ENCODE measurements at places on chromosomes 5 and 9. TPM values are rescaled to one million over a fixed set of nuclear protein-coding genes. Genes with fewer than 3 reads are reported as not detected.

Gene EIF4E1B
- 0.10 TPM for total RNA-seq

Gene FGD3
- total RNA-seq, result 55.7 TPM

Gene ANKH
- 35.7 TPM for total RNA-seq

Gene MARCOL
- not detected for total RNA-seq

Gene TAF9
- 63.2 TPM for total RNA-seq

Gene ANGPTL2
- 0.10 TPM for total RNA-seq

Gene CAMK2A
- total RNA-seq, result 0.94 TPM

Gene ARID3C
- total RNA-seq, result not detected

Gene CTSV
- 0.10 TPM for total RNA-seq

Gene KIF12
- not detected for total RNA-seq

Gene IL3
- not detected for total RNA-seq

Gene SLC6A19
- not detected for total RNA-seq

Gene RMRP
- total RNA-seq, result 37,843 TPM

Gene PDGFRB
- total RNA-seq, result 0.94 TPM

Gene NMUR2
- total RNA-seq, result not detected

Gene TMEM215
- total RNA-seq, result not detected

Gene PCDHA4
- not detected for total RNA-seq

Gene CNTNAP3
- total RNA-seq, result 0.10 TPM

Gene CKMT2
- 1.0 TPM for total RNA-seq

Gene CCNI2
- 1.5 TPM for total RNA-seq

Gene RNF130
- total RNA-seq, result 128 TPM

Gene CD180
- total RNA-seq, result 2.3 TPM

Gene CCDC187
- total RNA-seq, result 0.10 TPM

Gene CCNH
- total RNA-seq, result 436 TPM

Gene NME5
- not detected for total RNA-seq

Gene HMCN2
- total RNA-seq, result not detected

Gene SHISAL2B
- total RNA-seq, result not detected

Gene RAB24
- 20.1 TPM for total RNA-seq

Gene GRIA1
- not detected for total RNA-seq

Gene NRARP
- total RNA-seq, result 1.8 TPM

Gene ZNF474
- total RNA-seq, result 0.10 TPM

Gene FAM81B
- 1.8 TPM for total RNA-seq

Gene IL13
- 0.31 TPM for total RNA-seq

Gene ZNF354B
- 5.7 TPM for total RNA-seq

Gene CCL21
- not detected for total RNA-seq

Gene CDH6
- not detected for total RNA-seq
